T-helper 17 cell (primary cell): ENCODE measurements at places on chromosomes 6 and 20. TPM values are rescaled to one million over a fixed set of nuclear protein-coding genes. Genes with fewer than 3 reads are reported as not detected.

- H3K27me3 ChIP-seq = no peaks in the 10 kb centered on the region
- no peak for DNase-seq
- no peak overlapping the region for H3K4me3 ChIP-seq
- no peak overlapping the region for H3K27ac ChIP-seq
- H3K36me3 ChIP-seq = no peaks in the 10 kb centered on the region
These were observed 110.4 kb downstream of the RIN2 start for GRCh38 chr20:19868441-19868840.

DNA sequence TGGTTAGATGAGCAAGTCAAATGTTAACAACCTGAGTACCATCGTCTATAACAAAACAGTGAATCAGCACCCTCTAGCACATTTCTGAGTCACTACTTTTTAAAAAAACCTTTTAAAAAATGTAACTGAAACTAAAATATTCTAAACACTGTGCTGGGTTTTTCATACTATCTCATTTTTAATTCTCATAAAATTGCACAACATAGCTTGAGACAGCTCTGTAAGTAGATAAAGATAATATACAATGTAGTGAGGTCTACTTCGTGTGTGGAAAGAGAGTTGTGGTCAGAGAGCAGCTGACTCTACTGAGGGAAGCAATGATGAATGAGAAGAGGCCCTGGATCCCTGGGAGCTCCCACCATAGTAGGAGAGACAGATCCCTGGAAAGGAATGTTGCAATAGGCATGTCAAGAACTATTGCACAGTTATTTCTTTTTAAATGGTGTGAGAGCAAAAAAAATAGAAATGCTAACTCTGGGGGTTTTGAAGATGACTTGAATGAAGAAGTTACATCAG, 13.6 kb upstream of the CALHM6 start:
- DNase-seq = no peak
- no peak overlapping the region for H3K4me3 ChIP-seq
- H3K27me3 ChIP-seq = peaks cover 15% of the 10 kb centered on the region
- peak overlapping the region; percentile 76 for H3K27ac ChIP-seq
- H3K36me3 ChIP-seq = no peaks in the 10 kb centered on the region

GRCh38 chr20:634148-634925, 18.7 kb downstream of the SRXN1 start:
- H3K4me3 ChIP-seq = no peak overlapping the region
- H3K27me3 ChIP-seq = peaks cover 61% of the 10 kb centered on the region
- H3K4me1 ChIP-seq = peaks cover 2% of the 10 kb centered on the region
- no peak for DNase-seq

- H3K27me3 ChIP-seq = no peaks in the 10 kb centered on the region
- peak overlapping the region; percentile 96 for H3K27ac ChIP-seq
- H3K36me3 ChIP-seq = peaks cover 10% of the 10 kb centered on the region
- H3K4me1 ChIP-seq = peaks cover 67% of the 10 kb centered on the region
- peak; percentile 29 for DNase-seq
These were observed 501 bp downstream of the PLCG1 start for GRCh38 chr20:41137614-41138474.

DNA sequence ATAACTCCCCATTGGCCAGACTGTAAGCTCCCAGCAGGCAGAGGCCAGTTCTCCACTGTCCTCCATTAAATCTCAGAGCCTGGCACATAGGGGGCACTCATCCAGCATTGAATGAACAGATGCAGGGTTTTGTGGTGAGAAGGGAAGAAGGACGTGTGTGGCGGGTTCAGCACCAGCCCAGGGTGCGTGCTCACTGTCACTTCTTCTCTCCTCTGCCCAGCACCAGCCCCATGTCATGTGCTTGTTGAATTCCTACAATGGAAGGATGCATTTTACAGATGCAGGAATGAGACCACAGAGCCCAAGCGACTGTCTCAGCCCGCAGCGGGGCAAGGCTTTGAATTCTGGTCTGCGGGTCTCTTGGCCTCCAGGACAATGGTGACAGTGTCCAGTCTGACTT, 149.9 kb downstream of the CEBPB start:
- no peak overlapping the region for H3K4me3 ChIP-seq
- H3K27me3 ChIP-seq = peaks cover 4% of the 10 kb centered on the region
- no peaks in the 10 kb centered on the region for H3K36me3 ChIP-seq
- H3K27ac ChIP-seq = peak overlapping the region; percentile 89
- no peak for DNase-seq

- no peak overlapping the region for H3K27ac ChIP-seq
- DNase-seq = no peak
- no peaks in the 10 kb centered on the region for H3K27me3 ChIP-seq
- peaks cover 2% of the 10 kb centered on the region for H3K36me3 ChIP-seq
- no peak overlapping the region for H3K4me3 ChIP-seq
- H3K4me1 ChIP-seq = peaks cover 9% of the 10 kb centered on the region
These were observed 36.6 kb upstream of the HIVEP1 start for GRCh38 chr6:11975353-11975977.

DNA sequence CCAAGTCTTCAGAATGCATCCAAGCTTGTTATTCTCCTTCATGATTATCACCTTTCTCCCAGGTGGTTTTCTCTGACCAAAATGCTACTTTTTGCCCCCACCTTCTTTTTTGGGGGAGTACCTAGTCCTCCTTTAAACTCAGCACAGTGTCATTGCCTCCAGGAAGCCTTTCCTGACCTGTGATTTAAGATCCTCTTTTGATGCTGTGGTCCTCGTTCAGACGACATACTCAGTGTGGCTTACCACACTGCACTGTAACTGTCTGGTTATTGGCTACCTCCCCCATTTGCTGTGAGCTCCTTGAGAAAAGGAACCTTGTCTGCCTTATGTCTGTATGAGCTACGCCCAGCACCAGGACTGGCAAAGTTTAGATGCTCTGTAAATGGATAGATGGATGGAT, 14.6 kb downstream of the SAYSD1 start:
- no peak overlapping the region for H3K4me3 ChIP-seq
- no peak overlapping the region for H3K27ac ChIP-seq
- peaks cover 4% of the 10 kb centered on the region for H3K36me3 ChIP-seq
- H3K27me3 ChIP-seq = no peaks in the 10 kb centered on the region

- no peak overlapping the region for H3K27ac ChIP-seq
- H3K36me3 ChIP-seq = no peaks in the 10 kb centered on the region
- H3K4me3 ChIP-seq = no peak overlapping the region
- no peaks in the 10 kb centered on the region for H3K4me1 ChIP-seq
These were observed 221.8 kb upstream of the SOX4 start for GRCh38 chr6:21371676-21372171.

DNA sequence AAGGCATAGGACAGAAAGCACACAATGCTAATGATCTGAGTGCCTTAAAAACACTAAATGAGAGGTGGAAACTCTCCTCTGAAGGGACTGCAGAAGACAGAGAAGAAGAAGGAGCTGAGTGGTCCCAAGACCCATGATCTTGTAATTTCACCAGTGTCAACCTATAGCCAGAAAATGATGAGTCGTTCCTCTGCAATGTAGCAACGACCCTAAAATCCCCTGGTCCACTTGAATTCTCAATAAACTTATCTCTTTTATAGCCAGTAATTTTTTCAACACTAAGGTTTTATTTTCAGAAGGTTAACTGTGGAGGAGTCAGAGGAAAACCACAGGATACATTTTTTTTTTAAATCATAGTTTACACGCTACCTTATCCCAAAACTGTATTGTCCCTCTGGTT, 490.6 kb upstream of the MARCKS start:
- DNase-seq = no peak
- H3K4me3 ChIP-seq = no peak overlapping the region
- no peaks in the 10 kb centered on the region for H3K36me3 ChIP-seq
- H3K4me1 ChIP-seq = no peaks in the 10 kb centered on the region

OPN5 gene
- not detected for total RNA-seq

GRCh38 chr6:15593798-15594197, 69.0 kb downstream of the DTNBP1 start:
- no peak overlapping the region for H3K4me3 ChIP-seq
- peaks cover 5% of the 10 kb centered on the region for H3K36me3 ChIP-seq
- no peaks in the 10 kb centered on the region for H3K27me3 ChIP-seq

GRCh38 chr20:32807706-32808105, 12.0 kb upstream of the MAPRE1 start:
- H3K4me3 ChIP-seq = no peak overlapping the region
- H3K36me3 ChIP-seq = peaks cover 4% of the 10 kb centered on the region
- peaks cover 11% of the 10 kb centered on the region for H3K4me1 ChIP-seq
- no peak for DNase-seq

- H3K4me3 ChIP-seq = no peak overlapping the region
- H3K27ac ChIP-seq = no peak overlapping the region
These were observed 9.2 kb upstream of the GHRH start for GRCh38 chr20:37270576-37271420.

GRCh38 chr6:158969148-158969547, 30.9 kb downstream of the RSPH3 start:
- no peaks in the 10 kb centered on the region for H3K27me3 ChIP-seq
- H3K36me3 ChIP-seq = no peaks in the 10 kb centered on the region
- no peak overlapping the region for H3K27ac ChIP-seq
- no peak for DNase-seq

DNA sequence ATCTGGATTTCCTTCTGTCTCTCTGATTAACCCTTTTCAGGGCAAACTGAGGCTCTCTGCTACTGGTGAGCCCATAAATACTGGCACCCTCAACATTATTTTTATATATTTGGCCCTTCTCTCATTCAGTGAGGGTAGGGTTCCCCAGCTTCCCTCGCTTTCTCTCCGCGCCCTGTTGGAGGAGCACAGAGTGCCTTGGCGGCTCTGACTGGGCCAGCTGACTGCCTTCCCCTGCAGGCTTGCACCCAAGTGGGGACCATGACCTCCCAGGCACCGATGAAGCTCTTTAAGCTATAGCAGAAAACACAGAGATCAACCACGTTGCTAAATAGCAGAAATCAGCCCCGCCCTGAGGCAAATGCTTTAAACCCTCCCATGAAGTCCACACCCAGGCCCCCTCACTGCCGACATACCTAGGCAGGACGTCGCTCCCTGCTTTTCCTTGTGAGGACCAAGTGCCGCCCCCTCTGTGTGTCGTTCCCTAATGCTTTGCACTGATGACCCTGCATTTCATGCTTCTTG, 105.0 kb downstream of the HUS1B start:
- DNase-seq = no peak
- no peak overlapping the region for H3K4me3 ChIP-seq
- H3K27ac ChIP-seq = peak overlapping the region; percentile 47
- no peaks in the 10 kb centered on the region for H3K27me3 ChIP-seq

EYA4 gene
- not detected for total RNA-seq

PTK6 gene
- total RNA-seq = 0.80 TPM

SIRPB1 gene
- 4.4 TPM for total RNA-seq

DNA sequence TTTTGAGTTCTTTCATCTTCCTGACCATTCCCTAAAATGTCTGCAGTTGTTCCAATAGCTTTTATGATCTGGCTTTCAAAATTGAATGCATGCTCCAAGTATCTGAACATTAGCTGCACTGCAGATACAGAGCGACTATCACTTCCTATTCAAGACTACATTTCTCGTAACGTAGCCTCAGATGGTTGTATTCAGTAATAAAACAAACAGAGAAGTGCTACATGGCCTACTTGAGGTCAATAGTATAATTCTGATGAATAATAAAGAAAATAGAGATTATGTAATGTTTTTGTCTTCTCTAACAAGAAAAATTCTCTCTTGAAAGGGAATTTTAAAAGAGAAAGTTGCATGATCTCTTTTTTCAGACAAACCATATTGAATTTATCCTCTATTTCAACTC, 333.9 kb upstream of the IRAK1BP1 start:
- no peak for DNase-seq
- H3K27ac ChIP-seq = no peak overlapping the region
- H3K4me3 ChIP-seq = no peak overlapping the region
- peaks cover 3% of the 10 kb centered on the region for H3K4me1 ChIP-seq
- no peaks in the 10 kb centered on the region for H3K36me3 ChIP-seq

- no peak overlapping the region for H3K4me3 ChIP-seq
- no peaks in the 10 kb centered on the region for H3K36me3 ChIP-seq
- H3K27me3 ChIP-seq = peaks cover 7% of the 10 kb centered on the region
- H3K4me1 ChIP-seq = no peaks in the 10 kb centered on the region
- no peak for DNase-seq
These were observed 25.2 kb downstream of the TBX18 start for GRCh38 chr6:84738996-84739865.
